ENCODE measurements at places on chromosomes 12 and 14.

DNA sequence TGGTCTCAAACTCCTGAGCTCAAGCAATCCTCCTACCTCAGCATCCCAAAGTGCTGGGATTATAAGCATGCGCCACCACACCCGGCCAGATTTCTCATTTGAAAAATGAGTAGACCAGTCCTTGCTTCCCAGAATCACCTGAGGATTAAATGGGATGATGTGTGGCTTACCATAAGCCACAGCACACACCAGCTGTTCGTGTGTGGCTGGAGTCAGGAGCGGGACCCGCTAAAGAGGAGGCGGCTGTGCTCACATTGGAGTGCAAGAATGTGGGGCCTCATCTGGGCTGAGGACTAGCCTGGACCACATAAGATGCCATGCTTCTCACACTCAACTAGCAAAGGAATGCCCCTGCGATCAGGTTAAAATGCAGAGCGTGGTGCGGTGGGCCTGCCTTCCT lies 6.7 kb upstream of the ALDH2 start:
- DNase-seq: no peak

- no peak for DNase-seq
These were observed 54.5 kb upstream of the ASPG start for GRCh38 chr14:104030958-104031357.

DNA sequence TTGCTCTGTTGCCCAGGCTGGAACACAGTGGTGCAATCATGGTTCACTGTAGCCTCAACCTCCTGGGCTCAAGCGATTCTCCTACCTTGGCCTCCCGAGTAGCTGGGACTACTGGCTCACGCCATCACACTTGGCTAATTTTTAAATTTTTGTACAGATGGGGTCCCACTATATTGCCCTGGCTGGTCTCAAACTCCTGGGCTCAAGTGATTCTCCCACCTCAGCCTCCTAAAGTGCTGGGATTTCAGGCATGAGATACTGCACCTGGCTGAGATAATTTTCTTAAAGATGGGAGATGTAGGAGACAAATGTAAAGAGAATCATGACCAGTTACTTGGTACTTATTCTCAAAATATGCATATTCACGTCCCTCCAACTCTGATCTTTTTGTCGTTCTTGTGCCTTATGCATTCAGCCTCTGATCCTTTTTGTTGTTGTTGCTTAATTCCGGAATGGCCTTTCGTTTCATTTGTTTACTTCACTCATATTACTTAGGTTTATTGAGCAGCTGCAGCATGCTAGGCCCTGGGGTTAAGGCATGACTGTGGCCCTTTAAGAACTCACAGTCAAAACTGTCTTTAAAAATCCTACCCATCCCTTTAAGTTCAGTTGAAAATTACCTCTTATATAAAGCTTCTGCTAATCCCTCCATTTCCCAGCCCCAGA lies 8.9 kb downstream of the RBMS2 start:
- DNase-seq: no peak

DNA sequence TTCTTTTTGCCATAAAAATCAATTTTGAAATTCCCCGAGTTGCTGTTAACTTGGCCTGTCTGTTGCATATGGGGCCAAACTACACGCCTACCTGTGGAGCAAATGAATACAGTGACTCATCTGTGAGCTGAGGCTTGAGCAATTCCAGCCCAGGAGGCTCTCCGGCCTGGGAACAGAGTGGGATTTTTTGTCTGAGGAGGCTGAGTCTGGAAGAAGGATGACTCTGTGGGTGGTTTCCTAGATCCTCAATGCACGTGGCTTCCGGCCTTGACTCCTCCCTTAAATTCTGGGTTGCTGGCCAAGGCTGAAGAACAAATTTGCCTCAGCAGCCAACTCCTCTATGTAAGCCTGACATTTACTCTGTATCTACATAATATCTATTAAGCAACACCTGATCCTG lies 124.1 kb downstream of the SSPN start:
- DNase-seq: no peak

DNA sequence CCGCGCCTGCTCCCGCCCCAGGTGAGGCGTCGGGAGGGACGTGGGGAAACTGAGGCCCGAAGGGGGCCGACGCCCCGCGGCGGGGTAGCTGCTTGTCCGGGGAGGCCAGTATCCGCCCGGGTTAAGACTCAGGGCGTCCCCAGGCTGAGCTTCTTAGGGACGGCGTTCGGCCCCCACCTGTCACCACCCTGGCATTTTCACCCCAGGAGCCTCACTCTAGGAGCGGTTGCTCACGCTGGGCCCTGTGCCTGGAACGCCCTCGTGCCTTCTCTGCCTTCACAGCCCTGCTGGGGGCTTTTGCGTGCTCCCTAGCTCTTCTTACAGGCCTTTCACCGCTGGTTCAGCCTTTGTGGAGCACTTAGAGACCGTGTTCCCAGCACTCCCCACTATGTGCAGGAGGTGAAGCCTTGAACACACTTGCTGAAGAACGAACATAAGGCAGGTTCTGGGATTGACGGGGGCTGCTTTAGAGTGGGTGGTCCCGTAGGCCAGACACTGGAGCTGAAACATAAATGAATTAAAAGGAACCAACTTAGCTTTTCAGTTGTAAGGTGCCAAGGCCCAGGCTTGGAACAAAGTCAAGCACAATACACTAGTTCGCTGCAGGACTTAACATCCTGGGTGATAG lies 601 bp downstream of the ZNF839 start:
- DNase-seq: peak; percentile 44

DNA sequence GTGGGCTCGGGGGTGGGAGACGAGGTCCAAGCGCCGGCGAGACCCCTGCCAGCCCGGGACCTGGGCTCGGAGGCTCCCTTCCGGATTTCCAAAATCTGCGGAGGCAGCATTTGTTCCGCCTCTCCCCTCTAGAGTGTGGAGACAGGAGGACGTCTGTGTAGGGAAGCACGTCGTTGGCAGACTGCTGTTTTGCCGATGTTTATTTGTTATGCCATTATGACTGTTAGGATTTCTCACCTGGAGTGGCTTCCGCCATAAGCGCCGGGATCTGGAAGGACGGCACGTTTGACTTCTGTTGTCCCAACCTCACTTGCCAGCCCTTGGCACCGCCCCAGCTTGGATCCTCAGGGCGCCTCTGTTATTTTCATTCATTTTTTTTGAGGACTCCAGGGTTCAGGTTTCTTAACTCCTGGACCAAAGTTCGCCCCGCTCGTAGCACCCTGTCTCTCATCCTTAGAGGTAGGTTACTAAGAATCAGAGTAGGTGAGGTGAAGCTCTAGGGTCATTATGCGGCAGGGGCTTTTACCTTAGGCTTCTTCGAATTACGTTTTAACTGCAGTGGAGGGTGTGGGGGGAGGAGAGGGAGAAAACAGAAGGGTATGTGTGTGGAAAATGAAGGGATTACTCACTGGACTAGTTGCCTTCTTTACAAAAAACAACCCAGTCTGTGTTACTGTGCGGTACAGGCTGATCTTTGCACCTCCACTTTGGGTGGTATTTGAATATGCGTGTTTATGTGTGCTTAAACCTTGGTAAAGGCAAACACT lies 547 bp upstream of the PYGL start:
- no peak for DNase-seq

DNA sequence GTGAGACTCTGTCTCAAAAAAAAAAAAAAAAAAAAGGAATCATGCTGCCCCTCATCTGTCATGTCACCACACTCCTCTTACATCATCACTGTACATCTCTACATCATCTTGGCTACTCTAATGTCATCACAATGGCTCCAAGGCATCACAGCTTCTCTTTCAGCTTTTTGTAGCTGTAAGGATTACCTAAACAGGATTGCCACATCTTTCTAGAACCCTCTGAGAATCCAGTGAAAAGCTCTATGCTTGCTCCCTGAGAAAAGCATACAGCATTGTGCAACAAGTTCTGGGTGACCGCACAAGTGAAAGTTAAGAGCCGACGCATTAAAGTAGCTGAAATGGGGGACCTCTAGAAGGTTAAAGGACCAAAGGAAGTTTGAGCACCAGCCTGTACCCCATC lies 272.5 kb downstream of the C12orf50 start:
- no peak for DNase-seq

DNA sequence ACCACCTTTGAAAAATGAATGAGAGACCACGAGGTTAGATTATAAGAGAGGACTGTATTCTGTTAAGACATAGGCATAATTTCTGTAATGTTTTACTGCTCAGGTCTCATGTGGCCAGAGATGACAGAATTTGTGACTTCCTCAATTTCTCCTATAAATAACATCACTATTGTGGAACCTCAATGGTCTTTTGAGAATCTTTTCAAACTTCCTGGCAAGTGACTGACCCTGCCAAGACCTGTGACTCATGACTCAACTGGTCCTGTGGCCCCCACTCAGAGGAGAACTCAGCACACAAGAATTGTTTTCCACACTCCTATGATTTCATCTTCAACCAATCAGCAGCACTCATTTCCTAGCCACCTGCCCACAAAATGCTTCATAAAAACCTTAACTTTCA lies 508.2 kb upstream of the ATP2B1 start:
- DNase-seq: peak; percentile 25

- DNase-seq: no peak
These were observed 36.4 kb upstream of the ATXN2 start for GRCh38 chr12:111635524-111635923.

- no peak for DNase-seq
These were observed 133.1 kb downstream of the MED13L start for GRCh38 chr12:116144384-116144783.

GRCh38 chr12:70177631-70178030 lies 65.6 kb upstream of the CNOT2 start:
- no peak for DNase-seq

GRCh38 chr14:20681348-20682126 lies 2.8 kb upstream of the RNASE4 start:
- peak; percentile 90 for DNase-seq

Data from CD4-positive, alpha-beta T cell treated with Interleukin-15 for 1 hour (primary cell).